T-helper 9 cell (primary cell): ENCODE measurements at places on chromosomes 4 and X.

DNA sequence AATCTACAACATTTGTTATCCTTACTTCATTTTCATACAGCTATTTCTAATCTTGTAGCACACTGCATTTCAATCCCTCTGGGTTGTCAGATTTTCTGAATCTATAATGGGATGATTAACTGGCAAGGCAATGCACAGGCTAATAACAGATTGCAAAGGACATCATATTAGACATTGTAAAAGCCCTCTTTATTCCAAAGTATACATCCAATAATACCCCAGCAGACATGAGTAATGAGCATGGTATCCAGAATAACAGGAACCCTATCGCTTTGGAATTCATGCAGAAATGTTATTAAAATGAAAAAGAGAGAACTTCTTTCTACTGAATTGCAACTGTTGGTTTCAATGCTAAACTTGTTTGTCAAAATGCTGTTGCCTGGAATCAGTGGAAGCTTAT lies 122.9 kb downstream of the C4orf33 start:
- DNase-seq, result no peak

GRCh38 chr4:22241415-22241814 lies 274.5 kb downstream of the ADGRA3 start:
- DNase-seq, result no peak

DNA sequence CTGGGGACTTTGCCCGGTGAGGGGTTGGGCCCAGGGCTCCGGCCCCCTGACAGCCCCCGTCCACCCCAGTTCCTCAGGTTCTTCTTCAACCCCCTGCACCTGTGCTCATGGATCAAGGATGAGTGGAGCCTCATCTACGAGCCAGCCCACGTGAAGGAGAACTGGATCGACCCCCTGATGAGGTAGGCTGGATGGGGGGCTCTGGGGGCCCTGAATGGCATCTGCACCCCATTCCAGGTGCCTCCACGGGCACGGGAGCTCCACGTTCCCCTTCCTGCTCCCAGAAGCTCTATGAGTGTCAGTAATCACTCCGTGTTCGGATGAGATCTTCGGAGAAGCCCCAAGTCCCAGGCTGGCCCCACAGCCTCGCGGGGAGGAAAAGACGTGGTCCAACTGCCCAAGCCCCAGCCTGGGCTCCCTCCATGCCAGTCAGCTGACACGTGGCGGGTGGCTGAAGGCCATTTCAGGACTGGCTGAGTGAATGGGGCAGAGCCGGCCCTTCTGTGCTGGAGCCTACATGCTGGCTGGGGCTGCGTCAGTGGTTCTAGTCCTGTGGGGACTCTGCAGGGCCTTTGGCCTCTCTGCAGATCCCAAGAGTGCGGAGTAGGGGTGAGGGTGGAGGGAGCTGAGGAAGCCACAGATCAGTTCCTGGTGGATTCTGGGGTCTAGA lies 24.4 kb downstream of the CFAP99 start:
- DNase-seq, result no peak

DNA sequence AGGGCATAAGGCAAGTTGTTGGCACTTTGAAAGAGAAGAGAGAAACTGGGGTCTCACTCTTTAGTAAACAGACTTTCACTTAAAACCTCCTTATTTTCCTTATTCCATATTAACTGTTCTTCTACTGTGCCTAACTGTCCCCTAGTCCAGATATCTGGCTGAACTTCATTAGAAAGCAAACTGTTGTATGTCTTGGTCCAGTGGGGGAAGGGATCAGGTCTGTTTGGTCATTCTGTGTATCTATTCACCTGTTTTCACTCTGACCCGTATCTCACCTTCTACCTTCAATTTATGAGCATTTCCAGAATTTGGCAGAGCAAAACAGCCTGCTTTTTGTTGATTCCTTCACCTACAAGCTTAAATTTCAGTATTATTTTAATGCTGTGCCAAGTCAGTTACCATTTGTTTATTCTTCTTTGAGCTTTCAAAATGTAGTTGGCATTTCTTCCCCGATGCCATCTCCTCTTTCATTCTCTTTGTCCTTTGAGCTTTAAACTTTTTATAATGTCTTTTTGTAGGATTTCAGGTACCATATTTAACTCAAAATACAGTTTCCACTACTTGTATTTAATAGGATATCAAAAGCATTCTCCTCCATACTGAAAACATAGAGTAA lies 188.6 kb upstream of the PPARGC1A start:
- DNase-seq, result no peak

DNA sequence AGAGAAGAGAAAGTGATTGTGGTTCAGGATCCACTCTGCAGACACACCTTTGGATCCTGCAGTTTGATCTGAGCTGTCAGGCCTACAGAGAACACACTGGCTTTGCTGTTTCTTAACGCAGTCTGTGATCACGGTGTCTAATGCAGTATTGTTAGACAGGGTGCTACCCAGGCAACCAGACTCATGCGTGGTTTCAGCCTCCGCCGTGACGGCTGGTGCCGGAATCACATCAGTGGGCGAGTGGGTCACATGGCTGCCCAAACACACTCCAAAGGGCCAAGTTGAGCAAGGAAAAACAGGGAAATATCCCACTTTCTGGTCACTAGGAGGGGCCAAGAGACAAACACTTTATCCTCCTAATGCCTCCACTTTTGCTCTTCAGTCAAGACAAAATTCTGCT lies 27.5 kb downstream of the CCDC149 start:
- DNase-seq, result no peak

- DNase-seq, result no peak
These were observed 633.4 kb upstream of the AADAT start for GRCh38 chr4:170723171-170723570.

GRCh38 chrX:16604337-16604736 lies 45.6 kb upstream of the S100G start:
- no peak for DNase-seq

- no peak for DNase-seq
These were observed 49.5 kb downstream of the JADE3 start for GRCh38 chrX:46961574-46962283.

DNA sequence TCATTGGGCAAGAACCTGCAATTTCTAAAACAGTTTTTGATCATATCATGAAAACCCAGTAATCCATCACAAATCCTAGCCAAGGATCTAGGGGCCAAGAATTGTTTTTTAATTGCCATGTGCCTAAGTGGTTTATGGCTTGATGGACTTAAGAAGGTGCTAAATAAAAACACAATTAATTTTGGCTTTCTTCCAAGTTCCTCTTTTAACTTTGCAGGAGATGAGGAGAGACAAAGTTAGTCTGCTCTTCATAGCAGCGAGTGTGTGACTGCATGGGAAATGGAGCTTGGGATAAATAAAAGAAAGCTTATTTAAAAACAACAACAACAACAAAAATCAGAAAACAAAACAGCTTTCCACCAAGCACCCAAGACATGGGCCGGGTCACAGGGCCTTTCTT lies 41.4 kb downstream of the ARHGEF9 start:
- no peak for DNase-seq

DNA sequence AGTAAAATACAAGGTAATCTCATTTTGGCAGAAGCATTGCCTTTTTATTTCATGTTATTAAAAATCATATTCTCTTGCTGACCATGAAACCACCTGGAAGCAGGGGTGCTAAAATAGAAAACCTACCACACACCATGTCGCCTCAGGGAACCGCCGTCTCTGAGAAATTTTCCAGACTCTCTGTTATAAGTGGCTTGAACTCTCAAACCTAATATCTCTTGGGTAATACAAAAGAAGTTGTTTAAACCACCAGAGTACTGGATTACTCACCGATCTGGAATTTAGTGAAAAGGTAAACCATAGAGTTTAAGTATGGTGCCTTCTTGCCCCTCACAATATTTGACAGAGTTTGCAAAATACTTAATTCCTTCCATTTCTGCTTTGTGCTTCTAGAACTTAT lies 27.7 kb downstream of the ENPP6 start:
- no peak for DNase-seq

DNA sequence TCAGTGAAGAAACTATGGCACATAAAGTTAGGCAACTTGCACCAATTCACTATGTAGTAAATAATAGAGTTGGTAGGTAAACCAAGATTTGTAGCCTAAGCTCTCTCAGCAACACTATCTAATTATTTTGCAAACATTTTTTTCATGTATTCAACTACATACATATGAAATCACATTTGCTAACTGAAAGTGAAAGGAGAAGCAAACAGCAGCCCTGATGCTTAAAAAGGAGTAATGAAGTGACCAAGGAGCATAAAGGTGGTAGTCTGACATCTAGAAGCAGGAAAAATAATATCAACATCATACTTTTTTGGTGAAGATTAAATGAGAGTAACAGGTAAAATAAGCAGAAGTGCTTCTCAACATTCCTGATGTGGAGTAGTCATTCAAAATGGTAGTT lies 603.7 kb downstream of the GRXCR1 start:
- DNase-seq, result no peak

GRCh38 chrX:113747274-113747973 lies 836.5 kb upstream of the HTR2C start:
- no peak for DNase-seq

DNA sequence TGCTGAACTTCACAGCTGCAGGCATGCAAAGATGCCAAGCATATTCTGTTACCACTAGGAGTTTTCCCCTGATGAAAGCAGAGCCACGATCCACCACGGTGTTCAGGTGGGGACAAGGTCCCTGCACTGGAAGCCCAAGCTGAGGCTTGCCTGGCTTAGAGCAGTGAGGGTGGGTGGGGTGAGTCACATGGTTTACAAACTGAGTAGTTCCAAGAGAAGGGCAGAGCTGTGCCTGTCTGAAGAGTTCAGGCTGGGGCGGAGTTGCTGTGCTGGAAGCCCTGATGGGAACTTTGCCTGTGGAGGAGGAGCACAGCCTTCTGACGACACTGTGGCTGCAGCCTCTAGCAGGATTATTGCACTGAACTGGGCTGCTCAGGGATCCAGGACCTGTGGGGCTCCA lies 45.5 kb downstream of the FAM9B start:
- DNase-seq, result no peak

DNA sequence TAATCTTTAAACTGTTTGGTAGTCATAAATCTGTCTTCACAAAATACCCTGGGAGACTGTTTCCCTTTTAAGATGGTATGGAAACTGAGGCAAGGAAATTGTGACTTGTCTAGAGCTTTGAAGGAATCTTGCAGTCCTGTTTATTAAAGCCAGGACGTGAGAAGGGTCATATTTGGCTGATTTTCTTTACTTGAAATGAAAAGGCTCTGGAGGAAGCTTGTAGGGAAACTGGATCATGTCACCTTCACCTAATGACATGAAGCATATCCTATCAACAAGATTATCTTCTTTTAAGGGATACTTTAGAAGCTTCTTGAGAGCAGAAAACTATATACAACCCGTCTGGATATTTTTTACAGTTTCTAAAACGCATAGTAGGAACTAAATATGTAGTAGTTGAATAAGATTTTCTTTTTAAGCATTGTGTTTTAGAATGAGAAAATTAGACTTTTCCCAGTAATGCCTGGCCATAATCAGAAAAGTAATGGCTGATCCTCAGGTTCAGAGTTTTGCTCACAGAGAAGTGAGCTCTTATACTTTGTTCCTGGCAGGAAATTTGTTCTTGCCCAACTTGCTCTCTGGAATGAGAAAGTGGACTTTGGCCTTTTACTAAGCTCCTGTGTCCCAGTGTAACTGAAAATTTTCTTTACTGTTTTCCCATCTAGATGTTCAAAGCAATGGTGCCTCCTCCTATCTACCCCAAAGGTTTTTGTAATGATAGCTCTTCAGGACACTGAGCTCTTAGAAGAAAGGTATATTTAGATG lies 136.8 kb upstream of the AFF2 start:
- no peak for DNase-seq

GRCh38 chr4:54683616-54684346 lies 26.0 kb downstream of the KIT start:
- peak; percentile 24 for DNase-seq

GRCh38 chr4:182307746-182308145 lies 64.5 kb downstream of the TENM3 start:
- DNase-seq, result no peak

DNA sequence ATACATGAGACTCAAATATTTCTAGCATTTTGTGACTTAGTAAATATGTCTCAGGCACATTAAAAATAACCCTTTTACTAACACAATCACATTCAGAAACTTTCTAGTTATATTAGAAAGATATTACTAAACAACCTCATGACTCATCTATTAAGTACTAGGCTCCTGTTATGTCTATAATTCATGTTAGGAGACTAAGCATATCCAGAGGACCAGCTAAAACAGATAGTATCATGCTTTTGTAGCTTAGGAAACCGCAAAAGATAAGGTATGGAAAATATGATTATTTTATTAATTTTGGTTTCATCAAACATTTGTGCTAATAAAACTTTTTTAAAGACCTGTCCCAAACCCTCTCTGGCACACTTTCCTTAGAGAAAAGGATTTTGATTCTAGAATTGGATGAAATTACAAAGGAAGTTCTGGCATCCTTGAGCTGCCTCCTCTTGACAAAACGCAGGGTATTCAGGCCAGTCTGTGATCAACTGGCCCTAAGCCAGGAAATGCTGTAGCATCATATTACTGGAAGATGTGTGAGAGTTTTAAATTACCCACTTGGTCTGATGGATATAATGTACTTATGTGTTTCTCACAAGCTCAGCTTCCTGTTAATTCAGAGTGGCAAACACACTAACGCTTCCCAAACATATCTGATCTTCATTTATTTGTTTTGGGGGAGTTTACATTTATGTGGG lies 60.4 kb downstream of the NRK start:
- no peak for DNase-seq

DNA sequence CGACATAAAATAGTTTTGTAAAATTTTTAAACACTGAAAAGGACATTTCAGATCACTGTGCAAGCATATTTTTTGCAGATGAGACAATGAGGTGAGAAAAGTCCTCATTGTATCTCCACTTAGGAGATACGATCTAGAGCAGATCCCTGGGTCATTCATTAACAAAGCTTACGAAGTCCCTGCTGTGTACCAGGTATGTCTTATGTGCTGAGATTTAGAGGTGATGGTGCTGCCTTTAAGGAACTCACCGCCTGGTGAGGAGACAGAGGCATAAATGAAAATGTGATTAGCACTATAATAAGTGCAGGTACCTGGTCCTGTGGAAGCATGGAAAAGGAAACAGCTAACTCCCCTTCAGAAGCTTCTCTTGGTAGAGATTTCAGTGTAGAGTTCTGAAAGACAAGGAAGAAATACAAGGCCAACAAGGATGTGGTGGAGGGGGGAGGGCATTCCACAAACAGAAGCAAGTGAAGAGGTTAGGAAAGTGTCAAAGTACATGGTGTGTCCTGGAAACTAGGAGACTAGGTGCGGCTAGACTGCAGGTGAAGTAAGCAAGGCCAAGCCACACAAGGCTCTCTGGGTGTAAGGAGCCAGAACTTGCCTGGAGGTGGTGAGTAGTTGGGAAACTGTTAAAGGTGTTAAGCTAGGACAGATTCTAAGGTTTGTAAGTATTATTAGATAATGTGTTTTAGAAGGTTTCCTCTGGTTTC lies 1.5 kb upstream of the NDNF start:
- no peak for DNase-seq

DNA sequence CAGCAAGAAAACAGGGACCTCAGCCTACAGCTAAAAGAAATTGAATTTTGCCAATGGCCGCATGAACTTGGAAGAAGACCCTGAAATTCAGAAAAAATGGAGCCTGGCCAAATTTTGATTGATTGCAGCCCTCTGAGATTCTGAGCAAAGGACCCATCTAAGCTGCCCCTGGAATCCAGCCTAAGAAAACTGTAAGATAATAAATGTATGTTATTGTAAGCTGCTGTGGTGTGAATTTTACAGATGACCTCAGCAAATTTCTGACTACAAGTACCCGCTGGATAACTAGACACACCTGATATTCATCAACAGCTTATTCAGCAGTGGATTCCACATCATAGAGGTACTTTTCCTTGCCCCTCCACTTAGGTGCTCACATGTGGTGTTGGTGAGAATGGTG lies 119.5 kb upstream of the EPHA5 start:
- no peak for DNase-seq

GRCh38 chrX:150150076-150150779 lies 211.9 kb upstream of the EOLA2 start:
- no peak for DNase-seq
